Muscle of leg (tissue), 16 donors: ENCODE measurements at places on chromosomes 5 and 9. TPM values are rescaled to one million over a fixed set of nuclear protein-coding genes. Genes with fewer than 3 reads are reported as not detected.

- no peak for DNase-seq
Observed at GRCh38 chr9:97524424-97524823, 23.0 kb downstream of the TMOD1 start.

DNA sequence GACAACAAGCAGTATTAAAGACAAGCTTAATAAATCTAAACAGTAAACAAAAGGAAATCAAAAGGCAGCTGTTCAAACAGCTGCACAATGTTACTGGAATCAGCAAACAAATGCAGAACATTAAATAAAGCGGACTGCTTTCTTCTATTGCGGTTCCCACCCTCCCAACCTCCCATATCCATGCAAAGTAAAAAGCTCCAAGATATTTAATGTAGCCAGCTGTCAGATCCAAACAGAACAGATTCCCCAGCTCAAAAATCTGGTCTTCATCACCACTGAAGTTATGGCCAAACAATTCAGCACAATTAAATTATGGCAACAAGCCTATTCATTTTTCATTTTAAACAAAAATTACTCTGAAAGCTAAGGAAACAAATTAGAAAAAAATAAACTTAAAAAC is 75.9 kb downstream of the SLC38A9 start:
- DNase-seq = peak; percentile 96

Gene BARHL1
- polyA plus RNA-seq = not detected

DNA sequence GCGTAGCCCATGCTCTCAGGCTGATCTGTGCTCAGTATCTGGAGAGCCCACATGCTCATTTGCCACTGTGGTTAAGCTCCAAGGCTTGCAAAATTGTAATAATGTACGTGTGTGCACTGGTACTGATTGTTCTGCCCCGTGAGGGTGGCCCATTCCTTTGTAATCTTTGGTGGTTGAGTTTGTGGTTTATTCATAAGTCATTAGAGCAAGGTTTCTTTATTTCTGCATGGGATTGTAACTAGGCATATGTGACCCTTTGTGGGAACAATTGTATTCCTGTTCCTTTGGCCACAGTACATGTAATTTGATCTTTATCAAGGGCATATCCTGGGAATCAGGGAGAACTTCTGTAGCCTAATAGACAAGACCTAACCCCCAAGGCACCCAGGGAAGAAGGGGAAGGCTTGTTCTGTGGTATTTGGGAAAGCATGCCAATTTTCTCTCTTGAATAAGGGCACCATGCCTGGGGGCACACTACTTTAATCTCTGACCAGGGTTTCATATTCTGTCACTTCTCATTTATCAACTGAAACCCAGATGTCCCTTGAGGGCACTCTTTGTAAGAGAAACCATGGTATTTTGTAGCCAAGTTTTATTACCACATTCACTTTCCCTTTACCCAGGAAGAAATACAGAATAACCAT is 74.6 kb downstream of the NPR3 start:
- DNase-seq = no peak

GRCh38 chr5:169874621-169875020 is 105.7 kb downstream of the INSYN2B start:
- peak; percentile 8 for DNase-seq

Gene RGMB
- 72.0 TPM for polyA plus RNA-seq

Gene LCN15
- polyA plus RNA-seq = 0.91 TPM
